ENCODE measurements at places on chromosomes 12 and 14. TPM values are rescaled to one million over a fixed set of nuclear protein-coding genes. Genes with fewer than 3 reads are reported as not detected.

DNA sequence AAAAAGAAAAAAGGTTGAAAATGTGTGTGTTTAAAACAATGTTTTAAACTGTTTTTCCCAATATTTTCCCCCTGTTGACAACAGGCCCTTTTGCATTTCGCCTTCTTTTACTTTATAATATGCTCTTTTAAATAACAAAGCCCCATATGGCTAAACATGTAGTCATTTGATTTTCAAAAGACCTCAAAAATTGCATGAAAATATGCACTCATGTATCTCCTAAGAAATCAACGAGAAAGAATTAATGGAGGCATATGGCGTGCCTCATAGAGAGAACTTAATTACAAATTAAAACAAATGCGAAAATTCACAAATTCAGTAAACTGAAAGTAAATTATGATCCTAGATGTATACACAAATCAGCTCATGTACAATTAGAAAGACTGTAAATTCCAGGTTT, 202.6 kb upstream of the FOXN3 start:
- no peaks in the 10 kb centered on the region for H3K36me3 ChIP-seq
- H3K4me1 ChIP-seq, result peaks cover 7% of the 10 kb centered on the region
- DNase-seq, result no peak
- H3K4me3 ChIP-seq, result peak overlapping the region; percentile 70
- H3K27ac ChIP-seq, result no peak overlapping the region

- H3K36me3 ChIP-seq, result no peaks in the 10 kb centered on the region
- DNase-seq, result peak; percentile 41
- peak overlapping the region; percentile 26 for H3K27ac ChIP-seq
- no peaks in the 10 kb centered on the region for H3K27me3 ChIP-seq
- H3K4me1 ChIP-seq, result peaks cover 23% of the 10 kb centered on the region
Measured at GRCh38 chr12:39605501-39605900, 14.1 kb downstream of the ABCD2 start.

GRCh38 chr12:64400041-64400440, 4.2 kb upstream of the XPOT start:
- no peaks in the 10 kb centered on the region for H3K27me3 ChIP-seq
- DNase-seq, result no peak
- no peak overlapping the region for H3K27ac ChIP-seq
- H3K4me3 ChIP-seq, result no peak overlapping the region

DNA sequence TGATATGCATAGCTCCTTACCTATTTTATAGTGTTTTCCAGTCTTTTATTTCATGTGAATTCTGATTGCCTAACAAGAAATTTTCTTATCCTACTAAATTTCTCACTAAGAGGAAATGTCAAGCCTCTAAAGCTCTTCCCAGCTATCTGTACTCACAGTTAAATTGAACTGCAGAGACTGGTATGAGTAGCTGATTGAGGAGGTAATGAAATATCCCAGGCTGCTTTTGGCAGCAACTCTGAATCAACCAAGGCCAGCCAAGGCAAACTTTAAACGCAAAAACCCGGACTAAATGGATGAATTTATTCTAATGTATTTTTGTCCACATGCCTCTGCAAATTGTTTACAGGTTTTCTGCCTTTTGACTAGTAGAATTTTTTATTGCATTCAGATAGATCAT, 119.1 kb upstream of the PMCH start:
- DNase-seq, result no peak
- no peaks in the 10 kb centered on the region for H3K4me1 ChIP-seq
- no peak overlapping the region for H3K27ac ChIP-seq
- H3K4me3 ChIP-seq, result no peak overlapping the region
- H3K27me3 ChIP-seq, result no peaks in the 10 kb centered on the region
- no peaks in the 10 kb centered on the region for H3K36me3 ChIP-seq

- H3K36me3 ChIP-seq, result no peaks in the 10 kb centered on the region
- no peaks in the 10 kb centered on the region for H3K4me1 ChIP-seq
- H3K27ac ChIP-seq, result no peak overlapping the region
- no peak for DNase-seq
- H3K27me3 ChIP-seq, result no peaks in the 10 kb centered on the region
Measured at GRCh38 chr14:79161571-79161970, 991.4 kb downstream of the NRXN3 start.

DNA sequence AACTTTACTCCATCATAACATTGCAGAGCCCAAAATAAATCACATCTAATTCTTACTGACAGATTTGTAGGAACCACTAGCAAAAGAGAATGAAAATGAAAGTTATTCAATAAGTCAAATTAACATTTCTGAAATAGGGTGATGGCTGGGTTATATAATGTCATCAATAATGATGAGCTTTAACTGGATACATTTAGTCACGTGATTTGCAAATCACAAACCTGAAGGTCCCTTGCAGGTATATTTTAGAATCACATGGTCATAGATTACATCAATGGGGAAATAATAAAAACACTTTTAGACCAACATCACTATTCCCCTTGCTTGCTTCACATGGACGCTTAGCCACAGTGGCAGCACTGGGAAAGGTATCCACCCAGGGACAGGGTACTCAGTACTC, 86.7 kb downstream of the PRIMA1 start:
- H3K27me3 ChIP-seq, result no peaks in the 10 kb centered on the region
- no peak for DNase-seq
- no peaks in the 10 kb centered on the region for H3K4me1 ChIP-seq
- no peak overlapping the region for H3K4me3 ChIP-seq
- H3K36me3 ChIP-seq, result no peaks in the 10 kb centered on the region

DNA sequence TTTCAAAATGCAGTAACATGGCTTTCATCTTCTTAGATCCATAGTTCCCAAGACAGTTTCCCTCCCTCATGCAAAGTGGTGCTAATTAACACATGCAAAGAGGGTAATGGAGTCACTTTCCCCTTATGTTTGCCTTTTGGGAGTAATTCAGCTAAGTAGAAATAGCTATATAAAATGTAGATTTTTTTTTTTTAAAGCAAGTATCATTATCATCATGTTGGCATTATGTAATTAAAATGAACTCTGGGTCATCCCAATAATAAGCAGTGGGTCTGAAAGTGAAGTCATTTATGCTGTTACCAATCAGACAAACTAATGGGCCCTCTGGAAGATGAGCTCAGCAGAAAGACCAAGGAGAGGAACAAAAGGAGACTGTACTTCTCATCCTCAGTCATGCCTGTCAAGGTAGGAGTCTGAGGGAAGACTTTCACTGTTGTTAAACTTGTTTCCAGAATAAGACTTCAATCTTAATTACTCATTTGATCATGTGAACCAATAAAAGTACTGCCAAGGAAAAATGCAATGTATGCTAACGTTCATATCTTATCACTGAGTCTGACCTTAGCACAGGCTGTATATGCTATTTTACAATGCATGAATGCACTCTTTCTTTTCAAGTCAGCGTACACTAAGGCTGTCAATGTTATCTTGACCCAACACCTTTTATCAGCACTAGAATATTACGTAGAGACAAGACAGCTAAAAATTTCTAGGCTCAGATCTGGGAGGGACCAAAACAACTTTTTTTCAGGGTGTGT, 26.8 kb downstream of the AREL1 start:
- DNase-seq, result no peak
- no peaks in the 10 kb centered on the region for H3K27me3 ChIP-seq
- H3K36me3 ChIP-seq, result peaks cover 26% of the 10 kb centered on the region
- no peak overlapping the region for H3K27ac ChIP-seq
- H3K4me3 ChIP-seq, result no peak overlapping the region

DNA sequence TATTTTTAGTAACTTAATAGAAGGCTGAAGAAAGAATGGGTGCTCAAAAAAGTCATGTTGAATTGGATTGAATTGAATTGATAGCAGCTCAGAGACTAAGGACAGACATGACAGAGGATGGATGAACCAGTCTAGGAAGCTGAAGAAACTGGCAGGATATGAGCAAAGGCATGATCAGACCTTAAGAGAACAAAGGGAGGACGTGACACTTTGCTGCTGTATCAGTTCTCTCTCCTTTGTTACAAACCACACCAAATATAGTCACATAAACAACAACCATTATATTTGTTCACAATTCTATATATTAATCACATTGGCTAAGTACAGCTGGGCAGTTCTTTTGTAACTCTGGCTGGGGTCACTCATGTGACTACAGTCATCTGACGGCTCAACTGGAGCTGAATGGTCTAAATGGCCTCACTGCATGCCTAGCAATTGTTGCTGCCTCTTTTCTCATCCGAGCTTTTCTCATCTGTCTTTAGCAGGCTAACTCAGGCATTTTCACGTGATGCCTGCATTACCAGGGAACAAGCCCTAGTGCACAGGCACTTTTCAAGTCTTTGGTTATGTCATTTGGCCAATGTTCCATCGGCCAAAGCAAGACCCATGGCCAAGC, 355.0 kb downstream of the ETNK1 start:
- no peaks in the 10 kb centered on the region for H3K27me3 ChIP-seq
- no peak overlapping the region for H3K27ac ChIP-seq
- no peaks in the 10 kb centered on the region for H3K36me3 ChIP-seq
- H3K4me3 ChIP-seq, result no peak overlapping the region
- no peak for DNase-seq
- H3K4me1 ChIP-seq, result no peaks in the 10 kb centered on the region

GRCh38 chr14:20733684-20734429, 11.8 kb upstream of the EDDM3A start:
- H3K27me3 ChIP-seq, result peaks cover 8% of the 10 kb centered on the region
- H3K4me1 ChIP-seq, result no peaks in the 10 kb centered on the region
- no peaks in the 10 kb centered on the region for H3K36me3 ChIP-seq

KRT78 gene
- total RNA-seq, result not detected

SAMD4A gene
- total RNA-seq, result 9.0 TPM

BEGAIN gene
- total RNA-seq, result 8.5 TPM

SLC16A7 gene
- total RNA-seq, result 10.0 TPM

RGS6 gene
- total RNA-seq, result 4.7 TPM
